ENCODE measurements at places on chromosomes 5 and 9.

DNA sequence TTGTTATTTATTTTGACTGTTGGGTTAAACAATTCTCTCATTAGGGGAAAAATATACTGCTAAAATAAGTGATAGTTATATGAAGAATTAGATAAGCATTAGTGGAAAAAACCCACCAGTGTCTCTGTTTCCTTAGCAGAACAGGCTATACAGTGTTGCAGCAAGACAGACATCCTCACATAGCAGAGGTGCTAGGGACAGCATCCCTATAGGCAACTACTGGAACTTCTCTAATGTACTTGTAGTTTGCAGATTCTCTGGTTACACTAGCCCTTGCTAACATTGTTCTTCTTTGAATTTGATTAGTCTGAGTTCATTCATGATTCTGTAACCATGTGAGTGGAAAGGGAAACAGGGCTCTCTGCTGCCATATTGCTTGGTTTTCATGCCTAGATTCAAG lies 661.8 kb upstream of the RGMB start:
- DNase-seq, result no peak

- DNase-seq, result no peak
These were observed 270.2 kb upstream of the IRX1 start for GRCh38 chr5:3325201-3325971.

DNA sequence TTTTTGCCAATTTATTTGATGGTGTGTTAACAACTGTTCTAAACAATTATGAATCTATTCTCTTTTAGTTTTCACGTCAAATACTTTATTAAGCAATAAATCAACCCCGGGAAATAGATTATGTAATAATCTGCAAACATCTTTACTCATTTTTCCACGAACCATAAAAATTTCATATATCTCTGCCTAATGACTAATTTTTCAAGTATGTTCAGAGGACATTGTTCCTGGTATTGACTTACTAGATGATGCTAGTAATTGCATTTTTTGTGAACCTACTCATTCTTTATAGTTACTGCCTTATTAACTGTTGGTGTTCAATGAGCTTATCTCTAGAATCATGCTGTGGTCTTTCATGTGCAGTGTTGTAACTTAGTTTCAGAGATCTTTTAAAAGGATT lies 41.0 kb upstream of the FBN2 start:
- DNase-seq, result no peak

DNA sequence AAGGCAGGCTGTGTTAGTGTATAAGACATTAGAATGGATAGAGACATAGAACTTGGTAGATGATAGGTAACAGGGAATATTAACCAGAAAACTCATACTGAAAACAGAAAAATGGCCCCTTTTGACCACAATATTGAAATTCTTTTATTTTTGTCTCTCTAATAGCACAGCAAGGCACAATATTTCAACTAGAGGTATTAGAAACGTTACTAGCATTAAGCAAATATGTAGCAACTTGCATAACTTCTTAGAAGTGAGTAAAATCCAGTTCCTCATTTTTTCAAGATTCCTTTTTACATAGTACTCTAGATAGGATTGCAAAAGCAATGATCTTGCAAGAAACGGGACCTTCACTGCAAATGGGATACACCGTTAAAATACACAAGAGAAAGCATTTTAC lies 102.7 kb upstream of the VCAN start:
- DNase-seq, result no peak

DNA sequence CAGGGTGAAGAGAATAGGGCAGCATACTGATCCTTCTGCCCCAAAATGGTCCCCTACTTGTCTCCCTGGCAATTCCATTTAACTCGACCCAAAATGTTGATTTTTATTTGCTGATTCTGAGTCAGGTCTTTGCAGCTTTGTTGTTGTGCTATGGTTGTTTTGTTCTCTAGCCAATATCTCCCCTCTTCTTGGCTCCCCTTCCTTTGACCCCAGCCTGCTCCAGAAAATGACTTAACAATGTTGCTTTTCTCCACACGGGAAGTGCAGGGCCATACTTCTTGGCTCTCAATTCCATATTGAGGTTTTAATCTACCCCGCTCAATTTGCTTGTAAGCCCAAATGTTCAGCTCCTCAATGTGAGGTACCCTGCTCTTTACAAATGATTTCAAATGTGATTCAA lies 330.0 kb downstream of the RASEF start:
- no peak for DNase-seq
